Activated T-cell treated with anti-CD3 and anti-CD28 coated beads for 48 hours (primary cell): ENCODE measurements at places on chromosomes 5 and 9.

DNA sequence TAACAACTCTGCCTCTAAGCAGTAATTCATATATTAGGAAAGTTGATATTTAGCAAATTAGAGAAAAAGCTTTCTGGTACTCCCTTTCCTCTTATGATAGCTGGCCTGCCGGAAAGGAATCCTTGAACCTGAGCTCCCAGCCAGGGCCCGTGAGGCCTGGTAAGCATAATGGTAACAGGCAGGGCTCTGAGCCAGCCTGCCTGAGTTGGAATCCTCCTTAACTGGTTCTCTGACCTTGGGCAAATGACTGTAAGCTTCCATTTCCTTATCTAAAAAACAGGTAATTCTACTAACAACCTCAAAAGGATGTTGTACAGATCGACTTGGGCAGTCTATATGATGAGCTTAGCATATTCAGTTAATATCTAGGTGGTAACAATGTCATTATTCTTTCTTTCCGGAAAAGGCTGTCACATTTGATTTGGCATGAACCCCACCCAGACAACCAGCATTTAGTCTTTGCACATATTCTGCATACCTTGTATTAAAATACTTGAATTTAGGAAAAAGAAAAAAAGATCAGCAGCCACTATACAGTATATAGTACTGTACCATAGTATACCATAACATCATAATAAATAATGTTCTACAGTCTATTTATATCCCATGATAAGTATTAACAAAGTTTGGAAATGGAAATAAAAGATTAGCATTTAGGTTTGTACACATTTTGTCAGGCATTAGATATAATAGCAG is 55.7 kb upstream of the MAP3K1 start:
- DNase-seq = no peak

GRCh38 chr5:113450462-113450861 is 15.7 kb upstream of the TSSK1B start:
- DNase-seq = no peak

DNA sequence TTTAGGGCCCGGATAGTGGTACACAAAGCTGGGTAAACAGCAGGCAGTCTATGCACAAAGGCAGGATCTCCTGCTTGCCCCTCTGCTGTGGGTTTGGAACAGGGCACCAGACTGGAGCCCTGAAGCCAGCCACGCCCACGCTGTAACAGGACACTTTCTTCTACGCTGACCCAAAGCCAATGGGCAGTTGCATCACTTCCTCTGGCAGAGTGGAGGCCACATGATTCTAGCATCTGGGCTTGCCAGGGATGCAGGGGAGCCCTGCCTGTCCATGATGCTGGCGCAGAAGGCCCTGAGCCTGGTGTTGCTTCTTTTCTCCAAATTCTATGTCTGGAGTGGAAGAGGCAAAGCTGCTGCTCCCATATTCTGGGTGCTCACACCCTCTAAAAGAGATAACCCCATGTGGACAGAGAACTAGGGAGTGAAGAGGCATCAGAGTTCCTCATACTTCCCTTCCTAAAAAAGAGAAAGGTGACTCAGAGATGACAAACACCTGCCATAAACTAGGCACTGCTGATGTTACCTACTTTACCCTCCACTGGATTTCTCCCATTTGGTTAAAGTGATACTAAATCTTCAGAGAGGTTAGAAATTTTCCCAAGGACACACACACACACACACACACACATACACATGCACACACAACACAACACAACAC is 260.3 kb upstream of the KLF4 start:
- no peak for DNase-seq

DNA sequence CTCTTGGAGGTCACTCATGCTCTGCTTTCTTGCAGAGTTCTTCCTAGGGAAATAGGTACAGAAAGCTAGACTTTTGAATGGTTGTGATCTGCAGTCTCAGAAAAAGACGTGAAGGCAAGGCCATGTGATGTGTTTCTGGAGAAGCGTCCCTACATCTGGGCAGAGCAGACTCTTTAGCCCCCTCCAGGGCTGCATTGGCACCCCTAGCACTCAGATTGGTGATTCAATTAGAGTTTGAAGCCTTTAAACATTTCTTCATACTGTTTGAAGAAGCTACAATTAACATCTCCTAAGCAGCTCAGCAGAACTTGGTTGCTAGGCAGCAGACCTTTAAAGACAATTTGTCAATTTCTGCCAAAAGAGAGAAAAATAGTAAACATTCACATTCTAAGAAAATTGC is 21.6 kb downstream of the JADE2 start:
- DNase-seq = no peak

- DNase-seq = no peak
These were observed 97.5 kb downstream of the HSPA4 start for GRCh38 chr5:133149345-133149744.

- no peak for DNase-seq
These were observed 202.0 kb downstream of the BRINP1 start for GRCh38 chr9:119167267-119167666.

DNA sequence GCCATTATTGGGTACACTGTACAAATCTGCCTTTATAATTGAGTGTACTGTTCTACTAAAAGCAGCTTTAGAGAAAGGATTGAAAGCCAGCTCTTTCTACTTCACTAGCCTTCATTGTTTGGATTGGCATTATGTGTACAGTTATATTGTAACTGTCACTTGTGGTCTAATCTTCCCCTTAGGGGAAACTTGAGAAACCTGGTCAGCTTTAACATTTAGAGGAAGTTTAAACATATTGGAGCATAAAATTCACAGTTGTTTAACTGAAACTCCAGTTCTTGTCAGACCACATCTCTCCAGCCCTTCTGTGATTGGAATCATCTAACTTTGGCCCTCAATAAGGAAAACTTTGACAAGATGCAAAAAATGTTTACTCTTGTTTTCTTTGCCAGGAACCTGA is 24.6 kb downstream of the PIK3R1 start:
- DNase-seq = no peak

DNA sequence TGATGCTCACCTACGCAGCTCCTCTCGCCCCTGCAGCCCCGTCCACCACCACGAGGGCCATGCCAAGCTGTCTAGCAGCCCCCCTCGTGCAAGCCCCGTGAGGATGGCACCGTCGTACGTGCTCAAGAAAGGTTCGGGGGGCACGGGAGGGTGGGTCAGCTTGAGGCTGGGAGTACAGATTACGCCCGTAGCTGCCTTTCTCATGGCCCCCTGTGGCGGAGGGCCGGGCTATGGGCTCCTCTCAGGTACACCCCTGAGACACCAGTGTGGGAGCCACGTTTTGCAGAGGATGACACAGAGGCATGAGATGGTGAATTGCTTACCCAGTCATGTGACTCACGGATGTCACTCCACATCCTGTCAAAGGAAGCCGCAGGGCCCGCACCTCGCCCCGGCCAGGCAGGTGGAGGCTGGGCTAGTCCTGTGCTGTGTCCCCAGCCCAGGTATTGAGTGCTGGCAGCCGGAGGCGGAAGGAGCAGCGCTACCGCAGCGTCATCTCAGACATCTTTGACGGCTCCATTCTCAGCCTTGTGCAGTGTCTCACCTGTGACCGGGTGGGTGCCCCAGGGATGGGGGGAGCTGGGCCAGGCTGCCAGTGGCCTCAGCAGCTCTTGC is 33.7 kb downstream of the USP20 start:
- DNase-seq = peak; percentile 75

- no peak for DNase-seq
These were observed 437.3 kb downstream of the DTWD2 start for GRCh38 chr5:118551031-118551430.

GRCh38 chr9:136726118-136726517 is 13.7 kb downstream of the DIPK1B start:
- no peak for DNase-seq

DNA sequence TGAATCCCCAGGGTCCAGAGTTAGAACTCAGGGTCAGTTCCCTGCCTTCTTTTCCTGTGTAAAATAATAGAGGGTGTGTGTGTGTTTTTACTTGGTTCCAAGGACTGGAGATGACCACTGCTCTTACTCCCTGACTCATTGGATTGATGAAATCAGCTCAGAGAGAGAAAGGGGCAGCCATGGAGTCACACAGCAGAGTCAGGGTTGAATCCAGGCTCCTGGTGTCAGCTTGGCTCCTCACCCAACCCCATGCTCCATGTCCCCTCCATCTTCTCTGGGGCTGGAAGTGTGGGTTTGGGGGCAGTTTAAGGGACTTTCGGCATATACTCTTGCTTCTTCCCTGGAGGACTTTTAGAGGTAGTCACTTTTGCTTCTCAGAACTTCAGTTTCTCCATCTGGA is 21.6 kb downstream of the DAB2IP start:
- no peak for DNase-seq

- no peak for DNase-seq
These were observed 139.9 kb downstream of the KCTD16 start for GRCh38 chr5:144310621-144311020.
